ENCODE measurements at places on chromosomes 1 and 21. TPM values are rescaled to one million over a fixed set of nuclear protein-coding genes. Genes with fewer than 3 reads are reported as not detected.

Gene PLA2G2D
- not detected for polyA plus RNA-seq

Gene TPTE
- not detected for polyA plus RNA-seq

Gene C1orf115
- polyA plus RNA-seq, result 4.2 TPM

Gene MSH4
- not detected for polyA plus RNA-seq

Gene UCK2
- polyA plus RNA-seq, result 50.1 TPM

Gene MRAP
- polyA plus RNA-seq, result not detected

Gene ZNF691
- polyA plus RNA-seq, result 7.2 TPM

Gene RGS7
- polyA plus RNA-seq, result 0.36 TPM

Gene LCE3E
- polyA plus RNA-seq, result not detected

Gene ITGB2
- polyA plus RNA-seq, result 0.77 TPM

Gene ETV3L
- not detected for polyA plus RNA-seq

Gene FHAD1
- 0.55 TPM for polyA plus RNA-seq

Gene ZNF648
- polyA plus RNA-seq, result not detected

Gene TMEM50A
- polyA plus RNA-seq, result 95.5 TPM

Gene GLIS1
- 0.05 TPM for polyA plus RNA-seq

Gene SYCP1
- polyA plus RNA-seq, result not detected

Gene L1TD1
- polyA plus RNA-seq, result not detected

Gene SH2D1B
- polyA plus RNA-seq, result not detected

Gene OR2L5
- polyA plus RNA-seq, result not detected

Gene TAS1R3
- polyA plus RNA-seq, result 0.06 TPM

Gene HRNR
- not detected for polyA plus RNA-seq
